ENCODE measurements at places on chromosomes 3 and 15.
A peak's percentile ranks its signal among the peaks of the same experiment; 100 is the strongest.

GRCh38 chr3:73582535-73582934 is 42.2 kb downstream of the PDZRN3 start:
- peaks cover 27% of the 10 kb centered on the region for H3K36me3 ChIP-seq
- H3K27ac ChIP-seq = no peak overlapping the region
- no peaks in the 10 kb centered on the region for H3K27me3 ChIP-seq
- no peak overlapping the region for H3K4me3 ChIP-seq
- no peaks in the 10 kb centered on the region for H3K4me1 ChIP-seq

GRCh38 chr15:89749054-89749453 is 2.0 kb downstream of the MESP1 start:
- peak; percentile 54 for DNase-seq
- H3K4me3 ChIP-seq = no peak overlapping the region
- H3K36me3 ChIP-seq = no peaks in the 10 kb centered on the region

DNA sequence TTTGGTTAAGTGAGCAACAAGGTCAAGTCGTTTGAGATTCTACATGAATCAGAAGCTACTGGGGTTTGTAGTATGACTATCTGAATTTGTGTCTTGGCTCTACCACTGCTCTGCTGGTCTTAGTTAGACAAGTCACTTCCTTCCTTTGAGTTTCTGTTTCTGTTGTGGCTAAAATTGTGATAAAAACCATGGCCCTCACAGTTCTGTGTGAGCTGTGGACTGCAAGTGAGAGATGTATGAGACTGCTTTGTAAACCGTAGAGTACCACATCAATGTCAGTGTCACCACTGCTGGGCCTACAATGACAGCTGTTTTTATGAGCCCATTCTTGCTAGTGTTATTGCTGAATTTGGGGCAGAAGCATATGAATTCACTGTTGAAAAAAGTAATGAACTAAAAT is 32.7 kb downstream of the RARB start:
- no peak for DNase-seq
- no peaks in the 10 kb centered on the region for H3K27me3 ChIP-seq
- no peak overlapping the region for H3K27ac ChIP-seq
- peaks cover 40% of the 10 kb centered on the region for H3K36me3 ChIP-seq
- H3K4me1 ChIP-seq = peaks cover 17% of the 10 kb centered on the region
- H3K4me3 ChIP-seq = no peak overlapping the region

- H3K27ac ChIP-seq = no peak overlapping the region
- no peaks in the 10 kb centered on the region for H3K4me1 ChIP-seq
- no peak overlapping the region for H3K4me3 ChIP-seq
- DNase-seq = no peak
Observed at GRCh38 chr15:60804551-60804950, 325.6 kb upstream of the ICE2 start.

- no peak overlapping the region for H3K4me3 ChIP-seq
- H3K27me3 ChIP-seq = no peaks in the 10 kb centered on the region
- no peaks in the 10 kb centered on the region for H3K36me3 ChIP-seq
Observed at GRCh38 chr3:15520185-15520584, 1.3 kb downstream of the COLQ start.
